ENCODE measurements at places on chromosomes 2 and 18. TPM values are rescaled to one million over a fixed set of nuclear protein-coding genes. Genes with fewer than 3 reads are reported as not detected.

Gene UGT1A3
- total RNA-seq: not detected

Gene SERPINB11
- not detected for total RNA-seq

Gene ACOXL
- total RNA-seq: not detected

Gene POTEE
- not detected for total RNA-seq

Gene GKN2
- not detected for total RNA-seq

Gene TMEM200C
- total RNA-seq: not detected

Gene UPP2
- total RNA-seq: not detected

Gene CPO
- total RNA-seq: not detected

Gene CPLX4
- total RNA-seq: under 0.01 TPM

Measured in fibroblast of villous mesenchyme (primary cell).